ENCODE measurements at places on chromosomes 3 and 15. TPM values are rescaled to one million over a fixed set of nuclear protein-coding genes. Genes with fewer than 3 reads are reported as not detected.

- no peak for DNase-seq
- H3K4me1 ChIP-seq, result no peaks in the 10 kb centered on the region
- no peak overlapping the region for H3K27ac ChIP-seq
- no peak overlapping the region for H3K4me3 ChIP-seq
- H3K27me3 ChIP-seq, result no peaks in the 10 kb centered on the region
These were observed 160.0 kb downstream of the EDEM1 start for GRCh38 chr3:5347486-5347885.

DNA sequence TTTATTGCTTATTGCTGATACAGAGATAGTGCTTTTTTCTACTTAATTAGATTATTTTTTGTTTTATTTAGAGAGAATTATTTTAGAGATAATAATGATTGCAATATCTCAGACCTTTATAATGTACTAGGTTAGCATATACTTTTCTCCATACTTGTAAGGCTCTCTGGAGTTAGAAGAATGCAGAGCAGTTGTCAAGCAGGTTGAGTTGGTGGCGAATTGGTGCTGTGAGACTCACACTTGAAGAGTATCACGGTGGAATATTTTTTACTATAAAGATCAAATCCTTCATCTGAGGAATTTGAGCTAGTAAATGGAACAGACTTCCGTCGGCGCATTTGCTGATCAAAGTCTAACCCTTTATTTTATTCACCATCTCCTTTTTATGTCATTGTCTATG, 47.3 kb upstream of the MDFIC2 start:
- H3K4me1 ChIP-seq, result peaks cover 2% of the 10 kb centered on the region
- no peak overlapping the region for H3K4me3 ChIP-seq
- no peak for DNase-seq
- no peak overlapping the region for H3K27ac ChIP-seq
- H3K36me3 ChIP-seq, result no peaks in the 10 kb centered on the region

DNA sequence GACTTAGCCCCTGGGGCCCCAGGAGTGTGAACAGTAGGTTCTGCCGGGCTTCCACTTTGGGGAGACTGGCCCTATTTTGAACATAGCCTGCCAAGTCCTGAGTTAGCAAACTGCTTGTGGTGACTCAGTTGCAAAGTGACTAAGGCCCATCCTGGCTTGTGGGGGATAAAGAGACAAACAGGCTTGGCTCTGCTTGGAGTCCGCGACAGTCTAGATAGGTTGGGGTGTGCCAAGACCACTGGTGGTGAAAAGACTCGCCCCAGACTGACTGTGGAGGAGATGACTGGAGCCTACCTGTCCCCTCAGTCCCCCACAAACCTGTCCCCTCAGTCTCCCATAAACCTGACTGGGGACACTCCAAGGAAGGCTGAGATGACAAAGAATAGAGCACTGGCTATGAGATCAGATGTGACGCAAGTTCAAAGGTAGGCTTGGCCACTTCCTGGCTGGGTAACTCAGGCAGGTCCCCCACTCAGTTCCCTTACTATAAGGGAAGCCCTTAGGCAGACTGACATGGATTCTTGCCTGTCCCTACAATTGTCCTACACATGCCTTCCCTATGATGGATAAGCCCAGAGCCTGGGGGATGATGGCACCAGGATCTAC, 4.3 kb downstream of the DNASE1L3 start:
- H3K27ac ChIP-seq, result no peak overlapping the region
- H3K36me3 ChIP-seq, result no peaks in the 10 kb centered on the region
- DNase-seq, result no peak
- no peaks in the 10 kb centered on the region for H3K4me1 ChIP-seq

GRCh38 chr3:94083261-94083660, 20.4 kb downstream of the NSUN3 start:
- no peak for DNase-seq
- no peak overlapping the region for H3K27ac ChIP-seq
- no peak overlapping the region for H3K4me3 ChIP-seq
- peaks cover 2% of the 10 kb centered on the region for H3K36me3 ChIP-seq

DNA sequence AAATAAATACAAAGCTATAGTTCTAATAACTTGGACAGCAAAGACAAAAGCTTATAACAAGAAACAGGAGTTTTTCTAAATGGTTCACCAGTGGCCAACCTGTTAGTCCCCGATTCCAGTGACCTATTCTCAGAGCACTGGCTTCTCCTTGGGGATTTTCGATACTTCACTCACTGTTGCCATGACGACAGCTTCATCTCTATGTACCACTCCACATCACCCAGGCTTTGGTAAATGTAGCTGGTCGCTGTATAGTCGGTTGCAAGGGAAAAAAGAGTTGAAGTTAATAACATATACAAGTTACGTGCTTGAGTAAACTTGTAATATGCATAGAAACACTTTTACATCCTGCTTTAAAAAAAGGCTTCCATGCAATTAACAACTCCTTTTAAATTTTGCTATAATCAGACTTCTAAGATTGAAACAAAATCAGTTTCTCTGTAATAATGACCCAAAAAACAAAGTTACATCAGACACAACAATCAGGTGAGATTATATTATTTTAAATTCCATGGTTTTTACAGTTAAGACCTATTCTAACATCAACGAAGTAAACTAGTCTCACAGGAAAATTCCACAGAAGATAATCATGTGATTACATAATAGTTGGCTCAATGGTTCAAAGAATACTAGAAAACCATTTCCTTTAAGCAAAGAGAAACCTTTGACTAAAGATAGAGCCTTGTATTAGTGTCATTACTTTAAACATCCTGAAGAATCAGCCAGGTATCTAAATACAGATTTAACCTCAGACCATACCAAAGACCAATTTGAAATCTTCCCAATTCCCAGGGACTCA, 2.9 kb downstream of the CCNL1 start:
- H3K27me3 ChIP-seq, result no peaks in the 10 kb centered on the region
- no peaks in the 10 kb centered on the region for H3K4me1 ChIP-seq
- H3K36me3 ChIP-seq, result no peaks in the 10 kb centered on the region
- no peak overlapping the region for H3K27ac ChIP-seq
- DNase-seq, result no peak

DNA sequence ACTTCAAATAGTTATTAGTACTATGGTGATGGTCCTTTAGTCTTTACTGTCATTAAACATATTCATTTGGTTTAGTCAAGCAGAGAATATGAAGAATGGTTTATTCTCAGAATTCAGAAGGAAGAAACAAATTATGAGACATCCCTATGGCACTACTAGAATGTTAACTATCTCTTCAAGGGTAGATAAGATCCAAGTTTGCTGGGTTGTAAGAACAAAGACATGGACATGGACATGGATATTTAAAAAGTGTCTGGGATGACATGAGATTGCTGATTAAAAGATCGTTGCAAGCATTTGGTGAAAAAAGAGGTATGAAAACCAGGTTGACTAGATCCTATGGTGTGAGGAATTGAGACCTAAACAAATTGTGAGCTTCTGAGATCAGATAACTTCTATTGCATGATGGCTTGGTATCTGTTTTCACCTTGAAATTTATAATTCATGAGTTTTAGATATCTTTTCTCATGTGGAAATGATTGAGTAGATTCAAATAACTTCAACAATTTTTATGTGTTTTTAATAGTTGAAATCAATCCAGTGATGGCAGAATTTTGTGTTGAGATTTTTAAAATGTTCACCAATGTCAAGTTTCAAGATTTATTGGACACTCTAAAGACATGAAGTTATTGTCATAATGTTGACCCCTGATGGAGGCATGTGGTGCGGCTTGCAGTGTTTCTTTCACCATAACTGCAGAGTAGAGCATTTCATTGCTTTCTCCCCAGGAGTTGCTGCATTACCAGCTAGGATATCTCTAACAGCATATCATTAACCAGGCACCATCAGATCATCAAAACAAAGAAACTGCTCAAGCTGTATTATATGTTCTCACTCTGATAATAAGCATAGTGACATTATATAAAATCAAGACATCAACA, 72.6 kb downstream of the NAALADL2 start:
- H3K27me3 ChIP-seq, result no peaks in the 10 kb centered on the region
- no peak for DNase-seq
- no peak overlapping the region for H3K4me3 ChIP-seq
- H3K27ac ChIP-seq, result no peak overlapping the region

- H3K27me3 ChIP-seq, result no peaks in the 10 kb centered on the region
- no peak for DNase-seq
- no peak overlapping the region for H3K27ac ChIP-seq
- no peaks in the 10 kb centered on the region for H3K36me3 ChIP-seq
- H3K4me1 ChIP-seq, result no peaks in the 10 kb centered on the region
These were observed 20.6 kb downstream of the RTF1 start for GRCh38 chr15:41437448-41437847.

DNA sequence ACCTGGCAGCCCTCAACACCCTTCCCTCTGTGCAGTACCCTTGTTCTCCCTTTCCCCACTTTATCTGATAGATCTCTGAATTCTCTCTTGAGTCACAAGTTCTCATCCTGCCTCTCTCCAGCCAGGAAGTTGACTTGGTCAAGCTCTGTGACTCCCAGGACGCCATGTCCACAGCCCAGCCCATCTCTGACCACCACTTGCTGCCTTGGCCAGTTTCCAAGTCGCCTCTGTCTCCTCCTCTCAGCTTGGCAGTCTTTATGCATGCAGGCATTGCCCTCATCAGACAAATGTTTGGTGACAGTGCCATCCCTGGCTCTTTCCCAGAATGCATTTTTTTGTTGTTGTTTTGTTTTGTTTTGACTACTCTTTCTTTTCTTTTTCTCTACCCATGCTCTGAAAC, 25.7 kb downstream of the ZNF35 start:
- no peak overlapping the region for H3K4me3 ChIP-seq
- no peaks in the 10 kb centered on the region for H3K4me1 ChIP-seq
- no peaks in the 10 kb centered on the region for H3K27me3 ChIP-seq
- DNase-seq, result no peak
- no peak overlapping the region for H3K27ac ChIP-seq

DNA sequence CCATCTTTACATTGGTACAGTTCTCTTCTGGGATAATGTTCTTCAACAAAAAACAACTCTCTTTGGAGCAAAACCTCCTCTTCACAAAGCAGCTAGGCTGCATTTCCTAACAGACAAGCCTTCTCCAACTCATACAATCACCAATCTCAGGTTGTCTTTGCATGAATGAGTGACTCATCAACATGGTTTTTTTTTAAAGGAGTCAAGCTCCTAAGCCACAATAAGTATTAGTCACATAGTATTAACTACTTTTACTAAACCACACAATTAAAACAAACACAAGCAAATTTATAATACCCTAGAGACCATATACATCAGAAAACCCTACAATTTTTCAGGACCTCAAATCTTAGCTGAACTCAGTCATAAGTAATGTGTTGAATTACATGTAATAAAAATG, 137.4 kb downstream of the TBC1D5 start:
- no peak overlapping the region for H3K27ac ChIP-seq
- H3K4me1 ChIP-seq, result no peaks in the 10 kb centered on the region
- no peaks in the 10 kb centered on the region for H3K27me3 ChIP-seq
- H3K36me3 ChIP-seq, result no peaks in the 10 kb centered on the region
- DNase-seq, result no peak

DNA sequence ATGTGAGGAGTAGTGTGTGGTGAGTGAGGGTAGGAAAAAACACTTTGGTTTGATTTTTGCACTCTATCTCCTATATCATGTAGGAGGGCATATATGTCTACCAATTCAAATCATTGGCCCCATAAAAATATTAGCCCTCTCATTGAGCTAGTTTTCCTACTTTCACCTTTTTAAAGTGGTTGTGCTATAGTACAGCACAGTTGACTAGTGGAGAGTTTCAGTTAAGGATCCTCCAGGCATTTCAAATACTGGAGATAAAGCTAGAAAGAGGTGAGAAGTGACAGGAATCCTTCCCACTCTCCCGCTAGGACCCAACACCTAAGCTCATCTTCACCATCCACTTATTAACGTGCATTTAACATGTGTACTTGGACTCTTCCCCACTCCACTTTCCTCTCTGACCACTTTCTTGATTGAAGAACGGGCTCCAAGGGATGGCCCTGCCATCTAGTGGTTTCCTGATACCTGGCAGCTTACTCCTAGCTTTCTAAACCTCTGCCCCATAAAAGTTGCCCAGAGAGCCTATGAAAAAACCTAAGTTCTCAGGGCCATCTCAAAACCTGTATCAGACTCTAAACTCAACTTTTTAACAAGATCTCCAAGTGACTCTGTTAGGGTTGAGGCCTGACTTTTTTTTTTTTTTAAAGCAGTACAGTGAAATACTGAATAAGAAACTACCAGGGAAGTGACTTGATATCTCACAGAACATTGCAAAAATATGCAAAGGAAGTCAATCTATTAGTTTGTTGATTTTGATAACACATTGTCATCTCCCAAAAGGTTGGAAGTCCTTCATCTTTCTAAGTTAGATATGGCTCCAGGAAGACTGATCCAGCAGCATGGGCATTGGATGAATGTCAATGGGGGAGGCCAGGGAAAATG, 17.9 kb downstream of the IL12A start:
- H3K27ac ChIP-seq, result no peak overlapping the region
- DNase-seq, result no peak
- H3K4me3 ChIP-seq, result no peak overlapping the region
- H3K36me3 ChIP-seq, result no peaks in the 10 kb centered on the region
- H3K4me1 ChIP-seq, result peaks cover 2% of the 10 kb centered on the region
- H3K27me3 ChIP-seq, result no peaks in the 10 kb centered on the region

GRCh38 chr3:173886-174285, 22.7 kb upstream of the CHL1 start:
- no peak for DNase-seq
- H3K4me3 ChIP-seq, result no peak overlapping the region
- H3K27me3 ChIP-seq, result no peaks in the 10 kb centered on the region
- H3K27ac ChIP-seq, result no peak overlapping the region

DNA sequence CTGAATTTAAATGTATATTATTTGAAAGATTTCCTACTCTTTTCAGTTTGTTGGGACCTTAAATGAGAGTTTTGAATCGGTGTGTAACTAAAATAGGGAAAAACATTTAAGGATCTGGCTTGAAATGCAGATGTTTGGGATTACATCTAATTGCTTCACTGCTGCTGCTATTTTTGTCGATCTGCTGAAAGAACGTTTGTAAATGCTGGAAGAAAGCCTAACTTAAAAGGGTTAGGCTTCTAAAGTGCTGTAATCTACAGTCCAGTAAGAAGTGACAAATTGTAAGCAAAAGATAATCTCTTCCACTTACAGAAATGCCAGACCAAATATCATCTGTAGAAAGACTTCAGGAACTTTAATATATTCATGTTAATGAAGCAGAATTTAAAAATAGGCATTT, 691.6 kb downstream of the ZNF385D start:
- H3K4me3 ChIP-seq, result no peak overlapping the region
- H3K27ac ChIP-seq, result no peak overlapping the region
- peaks cover 2% of the 10 kb centered on the region for H3K4me1 ChIP-seq
- no peaks in the 10 kb centered on the region for H3K27me3 ChIP-seq
- no peaks in the 10 kb centered on the region for H3K36me3 ChIP-seq
- no peak for DNase-seq

DNA sequence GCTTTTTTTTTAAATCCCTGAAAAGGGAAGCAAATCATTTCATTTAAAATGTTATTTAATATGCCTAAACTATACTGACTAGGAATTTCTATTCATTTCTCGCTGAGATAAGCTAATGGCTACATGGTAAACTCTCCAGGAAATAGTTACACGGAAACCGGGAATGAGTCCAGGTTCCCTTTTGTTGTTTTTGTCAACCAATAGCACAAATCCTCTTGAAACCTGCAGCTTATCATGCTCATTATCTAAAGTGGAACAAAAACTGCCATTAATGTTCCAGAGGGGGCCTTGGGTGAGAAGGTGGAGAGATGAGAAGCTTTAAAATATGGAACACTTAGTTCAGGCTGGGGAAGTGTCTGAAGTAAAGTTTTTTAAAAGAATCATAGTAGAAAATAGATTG, 113.5 kb upstream of the ALCAM start:
- H3K36me3 ChIP-seq, result no peaks in the 10 kb centered on the region
- no peaks in the 10 kb centered on the region for H3K27me3 ChIP-seq
- no peak overlapping the region for H3K4me3 ChIP-seq
- no peak overlapping the region for H3K27ac ChIP-seq

Gene WDR93
- not detected for total RNA-seq

Gene UBE2Q2
- 38.2 TPM for total RNA-seq

Gene SLC28A1
- total RNA-seq, result 2.0 TPM

Gene SERINC4
- not detected for total RNA-seq

Gene SERPINI2
- total RNA-seq, result 0.51 TPM

Gene MYEF2
- 105 TPM for total RNA-seq

Gene GREM1
- total RNA-seq, result 35.5 TPM

All from aorta (tissue), 5 donors.